ENCODE measurements at places on chromosomes 6 and 20. TPM values are rescaled to one million over a fixed set of nuclear protein-coding genes. Genes with fewer than 3 reads are reported as not detected.

DNA sequence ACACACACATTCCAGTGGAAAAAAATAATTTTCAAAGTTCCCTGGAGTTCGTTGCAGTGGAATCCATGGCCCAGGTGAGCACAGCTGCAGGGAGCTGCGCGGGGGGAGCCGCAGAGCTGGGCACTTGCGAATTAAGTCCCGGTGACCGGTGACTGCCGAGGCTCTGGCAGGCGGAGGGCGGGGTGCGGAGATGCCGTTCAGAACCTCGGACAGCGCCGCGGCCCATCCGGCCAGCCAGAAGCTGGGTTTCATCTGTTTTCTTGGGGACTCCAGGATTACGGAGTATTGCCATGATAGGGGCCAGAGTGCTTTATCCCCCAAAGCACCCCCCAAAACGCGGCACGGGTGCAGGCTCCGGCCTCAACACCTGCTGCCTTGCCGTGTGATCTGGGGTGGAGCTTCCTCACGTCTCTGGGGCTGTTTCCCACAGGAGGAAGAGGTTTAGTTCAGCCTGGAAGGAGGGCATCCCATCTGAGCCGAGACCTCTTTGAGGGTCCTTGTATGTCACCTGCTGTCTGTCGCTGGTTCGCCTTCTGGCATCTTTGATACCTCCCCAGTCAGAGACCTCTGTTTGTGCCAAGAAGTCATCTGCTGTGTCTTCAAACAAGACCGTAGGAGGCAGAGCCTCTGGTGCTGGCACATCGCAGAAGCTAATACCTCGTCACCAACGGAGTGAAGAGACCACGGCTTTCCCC is 99.4 kb downstream of the YTHDF1 start:
- peak; percentile 50 for DNase-seq

DNA sequence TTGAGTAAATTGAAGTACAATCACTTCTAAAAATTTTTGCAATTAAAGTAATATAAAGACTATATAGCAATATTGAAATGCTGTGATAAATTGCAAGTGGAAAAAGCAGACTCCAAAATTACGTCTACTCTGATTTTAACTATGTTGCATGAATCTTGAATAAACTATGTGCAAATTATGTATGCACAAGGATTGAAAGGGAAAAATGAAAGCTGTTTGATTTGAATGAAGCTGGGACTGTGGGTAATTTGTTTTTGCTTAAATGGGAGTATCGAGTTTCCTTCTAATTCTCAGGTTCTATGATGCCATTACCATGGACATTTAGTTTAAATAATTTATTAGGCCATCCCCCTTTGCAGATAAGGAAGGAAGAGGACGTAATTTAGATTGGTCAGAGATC is 198.7 kb upstream of the MYLIP start:
- no peak for DNase-seq

- no peak for DNase-seq
Observed at GRCh38 chr20:37931153-37931922, 28.4 kb downstream of the VSTM2L start.

- DNase-seq, result no peak
Observed at GRCh38 chr6:132752255-132752654, 5.4 kb downstream of the VNN2 start.

DNA sequence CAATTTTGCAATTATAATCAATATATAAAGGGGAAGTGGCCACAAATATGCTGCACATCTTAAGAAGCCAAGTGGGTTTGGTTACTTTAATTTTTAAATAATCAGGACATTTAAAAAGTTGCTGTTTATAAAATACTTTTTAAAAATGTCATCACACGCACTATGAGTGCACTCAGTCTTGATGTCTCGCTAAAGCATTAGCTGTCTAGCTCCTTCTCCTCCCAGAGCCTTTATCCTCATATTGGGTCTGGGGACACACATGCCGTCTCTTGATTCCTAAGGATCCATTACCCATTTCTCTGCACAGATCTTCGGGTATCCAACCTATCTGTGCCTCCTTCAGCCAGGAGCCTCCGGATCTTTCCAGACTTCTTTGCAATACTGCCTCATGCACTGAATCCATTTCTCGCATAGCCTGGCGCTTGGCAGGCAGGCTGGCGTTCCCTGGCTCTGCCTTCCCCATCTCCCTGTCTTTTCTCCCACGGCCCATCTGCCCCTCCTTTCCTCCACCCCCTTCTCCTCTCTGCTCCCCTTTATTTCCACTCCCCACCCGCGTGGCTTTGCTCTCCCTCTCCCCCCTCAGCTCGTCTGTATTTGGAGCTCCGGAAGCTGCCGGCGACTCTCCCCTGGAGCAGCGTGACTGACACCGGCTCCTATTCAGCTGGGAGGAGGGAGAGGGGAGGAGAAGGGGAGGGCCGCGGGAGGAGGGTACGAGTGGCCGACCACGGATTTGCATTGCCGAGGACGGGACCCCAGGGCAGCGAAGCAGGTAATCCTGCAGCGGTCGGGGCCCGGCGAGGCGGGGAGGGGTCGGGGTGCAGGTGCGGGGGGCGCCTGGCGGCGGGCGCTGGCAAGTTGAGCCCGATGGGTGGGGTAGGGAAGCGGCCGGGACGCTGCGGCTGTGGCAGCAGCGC is at the start of gene CAP2:
Gene CAP2 (plus strand): TSS at position 618 of the 914 bp plus-strand sequence. CDS start 27,961 bp downstream, outside the sequence.
- peak; percentile 82 for DNase-seq

- no peak for DNase-seq
Observed at GRCh38 chr6:156864557-156864956, 87.4 kb downstream of the ARID1B start.

GRCh38 chr6:16735014-16735413 is 26.2 kb downstream of the ATXN1 start:
- DNase-seq, result no peak

GRCh38 chr20:19601126-19601810 is 156.8 kb upstream of the RIN2 start:
- no peak for DNase-seq

GRCh38 chr6:73121421-73121993 is 103.8 kb downstream of the KHDC1L start:
- DNase-seq, result no peak

- DNase-seq, result no peak
Observed at GRCh38 chr6:35368038-35368887, 25.9 kb downstream of the PPARD start.

ISM1 gene
- 4.4 TPM for polyA plus RNA-seq

RNF114 gene
- 64.7 TPM for polyA plus RNA-seq

MCCD1 gene
- 24.1 TPM for polyA plus RNA-seq

PHACTR3 gene
- polyA plus RNA-seq, result 11.3 TPM

BCAS1 gene
- 3.2 TPM for polyA plus RNA-seq

DEFB129 gene
- polyA plus RNA-seq, result not detected

Measured in renal pelvis (tissue), 12 donors.